ENCODE measurements at places on chromosomes 13 and 19.

- DNase-seq, result no peak
Measured at GRCh38 chr19:55494172-55494761, 6.0 kb downstream of the SSC5D start.

DNA sequence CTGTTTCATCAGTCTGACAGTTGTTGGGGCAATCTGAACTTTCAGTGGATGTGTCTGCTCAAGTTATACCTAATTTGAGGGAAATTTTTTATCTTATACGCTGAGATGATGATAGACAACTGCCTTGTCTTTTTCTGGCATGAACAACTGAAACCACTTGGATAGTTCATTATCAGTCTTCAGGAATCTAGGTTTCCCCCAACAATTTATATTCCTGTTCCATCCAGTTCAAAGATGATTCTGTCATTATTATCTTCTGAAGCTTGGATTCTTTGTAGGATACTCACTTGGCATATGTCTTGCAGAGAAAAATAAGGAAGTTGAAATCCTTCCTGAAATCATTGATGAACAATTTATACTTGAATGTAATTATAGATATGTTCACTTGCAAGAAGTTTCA lies 193.7 kb downstream of the LMO7 start:
- no peak for DNase-seq

DNA sequence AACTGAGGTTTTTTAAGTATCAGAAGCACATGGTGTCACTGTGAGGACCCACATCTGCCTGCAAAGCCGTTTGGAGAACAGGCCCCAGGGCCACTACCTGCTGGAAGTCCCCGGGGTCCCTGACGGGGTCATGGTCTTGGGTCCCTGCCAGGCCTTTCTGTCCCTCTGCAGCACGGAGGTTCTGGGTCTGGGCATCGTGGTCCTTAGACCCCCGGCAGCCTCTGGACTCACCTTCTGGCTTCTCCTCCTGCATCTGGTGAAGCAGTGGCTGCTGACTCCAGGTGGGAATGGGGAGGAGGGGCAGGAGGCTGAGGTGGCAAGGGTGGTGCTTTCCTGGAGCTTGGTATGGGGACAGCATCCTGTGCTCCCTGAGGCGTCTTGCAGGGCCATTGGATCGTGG lies 198.6 kb downstream of the TEX29 start:
- no peak for DNase-seq

DNA sequence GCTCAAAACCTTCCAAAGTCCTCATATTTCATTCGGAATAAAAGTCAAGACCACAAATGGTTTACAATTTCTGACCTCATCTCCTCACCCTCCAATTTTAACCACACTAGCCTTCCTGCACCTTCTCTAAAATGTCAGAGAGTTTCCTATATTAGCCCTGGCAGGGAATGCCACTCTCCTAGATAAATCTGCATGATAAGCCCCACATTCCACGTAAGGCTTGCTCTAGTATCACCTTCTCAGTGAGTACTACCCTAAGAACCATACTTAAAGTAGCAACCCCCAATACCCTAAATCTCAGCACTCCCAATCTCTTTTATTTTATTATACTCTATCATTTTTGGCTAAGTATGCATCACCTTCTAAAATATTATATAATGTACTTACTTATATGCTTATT lies 100.5 kb upstream of the SLITRK5 start:
- no peak for DNase-seq

DNA sequence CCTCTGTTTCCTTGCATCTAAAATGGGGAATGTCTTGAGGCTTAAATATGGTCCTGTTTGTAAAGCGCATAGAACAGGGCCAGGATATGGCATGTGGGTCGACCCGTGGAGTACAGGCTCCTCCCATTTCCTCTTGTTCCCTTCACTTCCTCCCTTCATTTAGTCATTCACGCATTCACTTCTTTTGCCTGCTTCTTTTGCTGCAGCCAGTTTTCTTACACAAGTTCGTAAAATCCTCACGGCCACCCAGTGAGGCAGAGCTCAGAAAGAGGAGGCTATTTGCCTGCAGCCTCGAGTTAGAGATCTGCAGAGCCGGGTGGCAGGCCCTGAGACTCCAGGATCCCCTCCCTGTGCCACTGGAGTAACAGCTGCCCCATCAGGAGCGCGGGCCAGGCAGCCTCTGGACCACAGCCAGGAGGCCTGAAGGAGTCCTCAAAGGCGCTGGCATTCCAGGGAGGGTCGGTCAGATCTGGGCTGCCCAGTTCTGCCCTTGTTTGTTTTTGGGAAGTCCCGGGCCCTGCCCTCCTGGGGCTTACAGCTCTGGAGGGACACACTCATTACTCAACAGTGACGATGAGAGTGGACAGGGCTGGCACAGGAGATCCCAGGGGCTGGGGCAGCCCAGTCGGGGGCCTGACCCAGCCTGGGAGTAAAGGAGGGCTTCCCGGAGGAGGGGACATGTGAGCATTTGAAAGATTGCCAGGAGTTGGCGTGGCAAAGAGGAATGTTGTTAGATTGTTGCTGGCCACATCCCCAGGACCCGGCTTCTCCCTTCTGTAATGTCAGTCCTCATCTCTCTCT lies 4.6 kb downstream of the PPP5C start:
- DNase-seq, result no peak

DNA sequence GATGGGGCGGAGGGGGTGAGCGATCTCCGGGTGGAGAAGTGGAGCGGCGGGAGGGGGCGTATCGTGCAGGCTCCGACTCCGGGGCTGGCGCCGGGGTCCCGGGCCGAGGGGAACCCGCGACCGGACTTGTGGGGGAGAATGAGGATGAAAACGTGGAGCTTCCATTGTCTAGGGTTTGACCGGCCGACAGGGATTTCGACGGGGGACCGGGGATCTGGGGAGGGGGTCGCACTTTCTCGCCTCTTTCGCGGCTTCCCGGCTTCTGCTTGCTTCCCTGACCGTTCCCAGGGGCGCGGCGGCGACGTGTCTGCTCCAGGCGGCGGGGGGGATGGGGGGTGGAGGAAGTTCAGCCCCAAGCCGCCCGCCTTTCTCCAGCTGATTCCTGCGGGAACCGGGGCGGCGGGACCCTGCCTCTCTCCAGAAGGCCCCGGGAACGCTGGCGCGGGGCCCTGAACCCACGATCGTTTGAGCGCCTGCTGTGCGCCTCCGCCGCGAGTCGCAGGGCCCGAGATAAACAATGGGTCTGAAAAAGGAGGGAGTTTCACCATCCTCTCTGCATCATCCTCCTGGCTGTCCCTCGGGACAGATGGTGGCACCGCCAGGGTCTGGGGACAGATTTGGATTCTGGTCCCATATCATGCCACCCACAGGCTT lies 790 bp downstream of the TPM4 start:
- DNase-seq, result no peak

DNA sequence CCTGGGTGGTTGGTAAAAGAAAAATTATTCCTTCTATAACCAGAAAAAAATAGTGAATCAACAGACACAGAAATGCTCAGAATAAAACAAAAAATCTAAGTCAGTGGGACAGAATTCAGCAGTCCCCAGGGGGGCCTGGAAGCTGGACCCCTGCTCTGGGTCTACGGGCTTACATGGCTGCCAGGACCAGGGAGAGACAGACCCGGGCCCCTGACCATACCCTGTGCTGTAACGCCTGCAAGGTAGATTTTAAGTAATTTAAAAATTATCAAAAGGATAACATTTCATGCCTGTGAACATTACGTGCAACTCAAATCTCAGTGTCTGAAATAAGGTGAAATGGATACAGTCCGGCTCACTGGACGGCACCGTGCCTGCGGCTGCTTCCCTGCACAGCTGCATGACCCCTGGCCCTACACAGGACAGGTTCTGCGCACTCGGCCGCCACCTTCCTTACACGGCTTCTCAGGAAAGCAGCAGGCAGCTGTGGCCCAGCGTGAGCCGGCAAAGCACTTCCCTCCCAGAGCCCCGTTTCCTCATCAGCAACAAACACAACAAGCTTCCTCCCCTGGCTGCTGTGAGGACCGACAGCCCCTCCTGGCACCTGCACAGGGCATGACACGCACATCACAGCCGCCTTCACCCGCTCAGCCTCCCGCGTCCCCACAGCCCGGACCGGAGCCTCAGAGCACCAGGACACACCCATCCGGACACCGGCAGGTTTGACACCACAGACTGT lies 22.2 kb downstream of the RASA3 start:
- DNase-seq, result peak; percentile 81

DNA sequence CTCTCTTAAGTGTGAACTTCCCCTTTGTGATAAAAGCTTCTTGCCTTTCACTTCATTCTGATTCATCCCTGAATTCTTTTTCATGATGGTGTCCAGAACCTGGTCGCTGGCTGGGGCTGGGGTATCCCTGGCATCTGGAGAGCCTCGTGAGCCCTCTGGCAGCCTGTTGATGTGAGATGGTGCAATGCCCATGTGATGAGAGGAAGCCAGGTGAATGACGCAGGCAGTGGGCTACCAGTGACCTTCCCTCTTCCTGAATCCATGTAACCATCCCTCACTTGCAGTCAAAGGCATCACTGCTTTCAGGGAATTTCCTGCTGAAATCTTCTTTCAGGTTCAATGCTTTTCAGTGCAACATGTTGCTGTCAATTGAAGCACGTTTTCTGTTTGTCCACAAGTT lies 158.6 kb upstream of the SLC10A2 start:
- no peak for DNase-seq

DNA sequence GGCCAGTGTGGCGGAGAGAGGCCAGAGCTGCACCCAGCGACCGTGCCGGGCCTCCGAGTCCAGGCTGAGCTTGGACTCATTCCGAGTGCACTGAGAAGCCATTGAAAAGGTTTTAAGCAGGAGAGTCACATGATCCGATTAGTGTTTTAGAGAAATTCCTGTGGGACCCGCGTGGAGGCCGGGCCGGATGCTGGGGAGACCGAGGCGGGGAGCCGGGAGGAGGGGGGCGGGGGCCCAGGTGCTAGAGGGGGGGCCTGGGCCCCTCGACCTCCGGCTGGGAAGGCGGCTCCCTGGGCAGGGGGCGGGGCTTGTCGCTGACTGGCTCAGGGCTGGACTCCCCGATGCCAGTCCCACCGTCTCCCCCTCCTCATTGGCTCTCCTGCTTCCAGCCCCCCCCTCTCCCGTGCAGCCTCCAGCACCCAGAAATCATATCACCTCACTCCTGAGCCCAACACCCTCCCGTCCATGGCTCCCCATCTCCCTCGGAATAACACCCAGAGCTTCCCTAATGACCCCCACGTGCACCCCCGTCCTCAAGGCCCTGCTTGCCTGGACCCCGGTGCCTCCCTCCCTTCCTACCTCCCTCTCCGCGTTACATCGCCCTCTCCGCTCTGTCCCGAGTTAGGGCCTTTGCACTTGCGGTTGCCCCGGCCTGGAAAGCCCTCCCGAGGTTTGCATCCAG lies 5.2 kb upstream of the ZNF579 start:
- no peak for DNase-seq

DNA sequence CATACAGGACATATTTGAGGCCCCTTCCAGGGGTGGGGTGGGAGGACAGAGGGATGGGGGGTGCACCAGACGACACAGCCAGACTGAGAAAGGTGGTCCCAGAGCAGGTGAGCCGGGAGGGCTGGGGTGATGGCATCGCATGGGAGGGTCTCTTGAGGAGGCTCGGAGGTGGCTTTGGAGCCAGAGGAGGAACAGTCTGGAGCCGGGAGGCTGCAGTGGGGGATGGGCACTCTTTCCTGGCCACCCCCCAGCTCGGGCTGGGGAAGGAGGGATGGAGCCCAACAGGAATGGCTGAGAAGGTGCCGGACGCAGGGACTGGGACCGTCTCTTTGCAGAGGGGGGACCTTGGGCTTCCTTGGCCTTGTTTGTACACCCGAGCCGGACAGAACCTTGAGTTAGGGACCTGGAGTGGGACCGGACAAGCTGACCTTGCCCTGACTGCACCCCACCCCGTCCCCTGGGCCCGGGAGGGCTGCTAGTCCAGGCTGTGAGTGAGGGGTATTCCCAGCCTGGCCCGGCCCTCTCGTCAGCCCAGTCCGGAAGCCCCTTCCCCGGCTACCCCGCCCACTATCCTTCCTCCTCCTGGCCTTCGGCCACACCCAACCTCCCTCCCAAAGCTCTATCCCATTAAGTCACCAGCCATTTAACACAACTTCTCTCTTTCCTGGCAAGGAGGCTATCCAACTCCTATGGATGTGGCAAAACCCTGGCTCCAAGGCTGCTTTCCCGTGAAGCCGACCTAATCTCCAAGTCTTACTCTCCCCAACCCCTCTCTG lies 816 bp upstream of the TBXA2R start:
- no peak for DNase-seq

All from T-helper 2 cell (primary cell).